ENCODE measurements at places on chromosomes 2 and 18. TPM values are rescaled to one million over a fixed set of nuclear protein-coding genes. Genes with fewer than 3 reads are reported as not detected.

DNA sequence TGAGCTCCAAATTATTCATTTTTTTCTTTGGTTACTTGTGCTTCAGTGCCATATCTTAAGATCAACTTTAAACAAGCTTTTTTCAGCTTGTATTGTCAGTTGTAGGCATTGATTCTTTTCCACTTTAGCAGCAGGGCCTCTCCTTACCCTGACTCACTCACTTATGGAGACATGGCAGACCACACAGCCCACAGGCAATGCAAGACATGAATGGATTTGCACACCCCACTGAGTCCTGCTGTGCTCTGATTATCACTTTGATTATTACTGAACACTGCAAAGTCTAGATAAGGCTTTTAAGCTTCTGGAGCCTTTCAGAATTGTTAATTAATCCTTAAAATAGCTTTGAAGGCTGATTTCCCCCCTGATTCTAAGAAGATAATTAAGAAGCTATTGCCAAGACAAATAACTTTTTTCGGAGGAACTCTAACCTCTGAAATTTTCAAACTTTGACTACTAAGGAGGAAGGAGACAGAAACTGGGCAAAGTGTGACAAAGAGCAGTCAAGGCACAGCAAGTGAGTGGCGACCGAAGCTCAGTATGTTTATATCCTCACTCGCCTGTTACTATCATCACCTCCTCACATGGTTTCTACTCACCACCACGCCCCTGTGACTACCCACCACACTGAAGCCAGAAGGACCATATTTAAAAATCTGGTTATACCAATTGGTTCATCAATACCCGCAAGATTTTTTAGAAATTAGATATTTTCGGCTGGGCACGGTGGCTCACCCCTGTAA is 43.3 kb downstream of the CACNB4 start:
- no peaks in the 10 kb centered on the region for H3K36me3 ChIP-seq
- no peaks in the 10 kb centered on the region for H3K4me1 ChIP-seq
- H3K4me3 ChIP-seq: no peak overlapping the region
- H3K27ac ChIP-seq: no peak overlapping the region

DNA sequence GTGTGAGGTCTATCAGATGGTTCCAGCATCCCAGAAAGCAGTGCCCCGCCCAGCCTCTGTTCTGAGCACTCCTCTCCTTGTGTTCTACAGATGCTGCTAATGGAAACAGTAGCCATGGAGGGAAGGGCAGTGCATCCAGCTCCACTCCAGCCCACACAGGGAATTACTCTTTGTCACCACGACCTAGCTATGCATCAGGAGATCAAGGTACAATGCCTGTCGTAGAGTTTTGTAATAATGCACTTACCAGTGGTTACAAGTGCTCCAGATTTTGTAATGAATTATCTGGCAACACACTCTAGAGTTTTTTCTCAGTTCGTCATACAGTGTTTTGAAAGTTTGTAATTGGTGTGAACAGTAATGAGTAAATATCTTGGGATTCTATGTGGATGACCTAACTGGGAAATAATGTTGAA is 161.1 kb downstream of the ESCO1 start:
- H3K4me1 ChIP-seq: peaks cover 39% of the 10 kb centered on the region
- no peak overlapping the region for H3K27ac ChIP-seq
- H3K36me3 ChIP-seq: no peaks in the 10 kb centered on the region

- H3K4me1 ChIP-seq: peaks cover 13% of the 10 kb centered on the region
- H3K36me3 ChIP-seq: no peaks in the 10 kb centered on the region
- no peaks in the 10 kb centered on the region for H3K27me3 ChIP-seq
These were observed 34.0 kb downstream of the ADAM23 start for GRCh38 chr2:206477296-206477695.

DNA sequence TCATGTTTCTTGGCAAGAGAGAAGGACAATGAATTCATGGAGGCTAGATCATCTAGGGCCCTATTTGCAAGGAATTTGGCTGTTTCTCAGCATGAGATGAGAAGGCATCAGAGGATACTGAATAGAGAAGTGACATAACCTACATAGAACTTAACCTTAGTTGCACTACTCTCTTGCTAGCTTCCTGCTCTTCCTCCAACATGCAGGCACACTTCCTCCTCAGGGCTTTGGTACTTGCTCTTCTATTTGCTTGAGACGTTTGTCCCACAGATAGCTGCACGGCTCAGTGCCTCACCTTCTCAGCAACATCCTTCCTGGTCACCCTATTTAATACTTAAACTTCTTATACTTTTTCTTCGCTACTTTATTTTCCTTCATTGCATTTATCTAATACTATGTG is 20.0 kb upstream of the LANCL1 start:
- no peaks in the 10 kb centered on the region for H3K27me3 ChIP-seq
- no peak overlapping the region for H3K27ac ChIP-seq
- no peak for DNase-seq
- no peaks in the 10 kb centered on the region for H3K36me3 ChIP-seq
- H3K4me3 ChIP-seq: no peak overlapping the region
- no peaks in the 10 kb centered on the region for H3K4me1 ChIP-seq

- H3K36me3 ChIP-seq: no peaks in the 10 kb centered on the region
- H3K27me3 ChIP-seq: no peaks in the 10 kb centered on the region
- no peak overlapping the region for H3K4me3 ChIP-seq
- DNase-seq: no peak
- H3K27ac ChIP-seq: no peak overlapping the region
These were observed 149.7 kb downstream of the EN1 start for GRCh38 chr2:118697781-118698180.

- H3K27ac ChIP-seq: no peak overlapping the region
- no peaks in the 10 kb centered on the region for H3K4me1 ChIP-seq
- H3K36me3 ChIP-seq: no peaks in the 10 kb centered on the region
- H3K4me3 ChIP-seq: no peak overlapping the region
These were observed 760.0 kb upstream of the FSHR start for GRCh38 chr2:49914281-49914680.

- no peaks in the 10 kb centered on the region for H3K4me1 ChIP-seq
- no peaks in the 10 kb centered on the region for H3K36me3 ChIP-seq
- no peaks in the 10 kb centered on the region for H3K27me3 ChIP-seq
- H3K4me3 ChIP-seq: no peak overlapping the region
- H3K27ac ChIP-seq: no peak overlapping the region
These were observed 513.0 kb downstream of the GALR1 start for GRCh38 chr18:77762642-77763041.

GRCh38 chr2:187642498-187642897 is 88.3 kb upstream of the TFPI start:
- H3K4me1 ChIP-seq: no peaks in the 10 kb centered on the region
- H3K36me3 ChIP-seq: no peaks in the 10 kb centered on the region
- no peak overlapping the region for H3K27ac ChIP-seq
- H3K4me3 ChIP-seq: no peak overlapping the region
- no peak for DNase-seq

DNA sequence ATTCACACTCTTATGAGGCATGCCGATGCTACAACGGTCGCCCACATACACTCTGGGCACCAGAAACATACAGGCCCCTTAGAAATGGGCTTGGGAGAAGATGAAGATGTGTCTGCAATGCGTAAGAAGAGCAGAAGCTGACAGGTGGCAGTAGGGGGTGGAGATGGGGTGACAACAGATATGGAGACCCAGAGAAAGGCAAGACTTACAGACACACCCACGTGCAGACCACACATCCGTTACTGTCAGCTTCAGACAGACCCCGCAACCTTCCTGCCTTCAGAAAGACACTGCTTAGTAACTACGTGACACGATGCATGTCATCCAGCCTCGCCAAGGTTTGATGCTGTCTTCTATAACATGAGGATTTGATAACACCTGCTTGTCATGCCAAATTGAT is 89.5 kb downstream of the ZFP36L2 start:
- H3K4me3 ChIP-seq: no peak overlapping the region
- H3K36me3 ChIP-seq: no peaks in the 10 kb centered on the region
- no peaks in the 10 kb centered on the region for H3K27me3 ChIP-seq
- peaks cover 18% of the 10 kb centered on the region for H3K4me1 ChIP-seq
- H3K27ac ChIP-seq: no peak overlapping the region
- no peak for DNase-seq

- H3K27ac ChIP-seq: no peak overlapping the region
- H3K36me3 ChIP-seq: no peaks in the 10 kb centered on the region
- H3K4me1 ChIP-seq: no peaks in the 10 kb centered on the region
- no peak overlapping the region for H3K4me3 ChIP-seq
- DNase-seq: no peak
- no peaks in the 10 kb centered on the region for H3K27me3 ChIP-seq
These were observed 106.3 kb downstream of the SLC4A3 start for GRCh38 chr2:219733746-219734145.

DNA sequence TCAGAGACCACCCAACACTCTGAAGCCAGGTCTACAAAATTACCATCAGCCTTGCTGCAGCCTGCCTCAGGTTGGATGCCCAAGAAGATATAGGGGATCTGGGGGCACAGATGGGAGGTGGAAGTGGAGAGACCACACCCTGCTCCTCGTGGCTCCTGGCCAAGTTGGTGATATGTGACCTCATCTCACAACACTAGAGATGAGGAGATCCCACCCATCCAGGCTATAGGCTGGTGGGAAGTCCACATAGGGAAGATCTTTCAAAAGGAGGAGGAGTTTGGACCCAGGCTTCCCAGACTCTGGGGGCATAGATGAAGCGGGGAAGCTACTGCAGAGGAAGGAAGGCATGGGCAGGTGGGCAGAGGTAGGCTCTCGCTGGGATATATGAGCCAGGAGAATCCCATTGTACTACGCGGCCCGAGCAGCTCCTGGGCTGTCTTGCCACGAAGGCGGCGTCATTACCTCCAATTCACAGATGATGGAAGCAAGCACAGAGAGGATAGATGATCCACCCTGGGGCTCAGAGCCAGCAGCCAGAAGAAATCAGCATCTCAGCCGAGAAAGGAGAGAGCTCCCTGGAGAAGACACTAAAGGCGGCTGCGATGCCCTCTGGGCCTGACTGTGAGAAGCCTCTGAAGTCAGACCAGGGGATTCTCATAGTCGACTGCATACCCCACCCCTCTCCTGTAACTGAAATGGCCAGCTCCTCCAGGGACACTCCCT is 96.0 kb downstream of the RHOB start:
- H3K27ac ChIP-seq: peak overlapping the region; percentile 89
- H3K27me3 ChIP-seq: no peaks in the 10 kb centered on the region
- no peaks in the 10 kb centered on the region for H3K36me3 ChIP-seq

DNA sequence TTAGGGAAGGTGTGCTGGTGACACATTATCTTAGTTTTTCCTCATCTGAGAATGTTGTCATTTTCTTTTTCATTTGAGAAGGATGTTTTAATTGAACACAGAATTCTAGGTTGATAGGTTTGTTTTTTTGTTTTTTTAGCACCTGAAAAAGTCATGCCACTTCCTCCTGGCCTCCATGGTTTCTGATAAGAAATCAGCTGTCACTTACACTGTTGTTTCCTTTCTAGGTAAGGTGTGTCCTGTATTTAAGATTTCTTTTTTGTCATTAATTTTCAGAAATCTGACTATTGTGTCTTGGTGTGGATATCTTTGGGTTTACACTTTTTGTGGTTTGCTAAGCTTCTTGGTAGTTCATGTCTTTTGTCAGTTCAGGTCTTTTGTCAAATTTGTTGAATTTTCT is 99.3 kb downstream of the ROCK1 start:
- no peaks in the 10 kb centered on the region for H3K27me3 ChIP-seq
- no peak overlapping the region for H3K27ac ChIP-seq
- no peak for DNase-seq
- H3K4me3 ChIP-seq: no peak overlapping the region

DNA sequence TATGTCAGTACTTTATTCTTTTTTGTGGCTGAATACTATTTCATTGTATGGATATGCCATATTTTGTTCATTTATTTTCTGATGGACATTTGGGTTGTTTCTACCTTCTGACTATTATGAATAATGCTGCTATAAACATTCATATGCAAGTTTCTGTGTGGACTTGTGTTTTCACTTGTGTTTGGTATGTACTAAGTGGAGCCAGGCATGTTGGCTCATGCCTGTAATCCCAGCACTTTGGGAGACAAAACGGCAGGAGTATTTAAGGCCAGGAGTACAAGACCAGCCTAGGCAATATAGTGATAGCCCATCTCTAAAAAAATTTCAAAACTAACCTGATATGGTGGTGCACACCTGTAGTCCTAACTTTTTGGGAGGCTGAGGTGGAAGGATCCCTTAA is 23.3 kb downstream of the MARCHF7 start:
- no peak for DNase-seq
- peaks cover 20% of the 10 kb centered on the region for H3K4me1 ChIP-seq
- H3K36me3 ChIP-seq: no peaks in the 10 kb centered on the region

- H3K4me3 ChIP-seq: no peak overlapping the region
- H3K4me1 ChIP-seq: no peaks in the 10 kb centered on the region
- no peak for DNase-seq
- H3K36me3 ChIP-seq: no peaks in the 10 kb centered on the region
- no peaks in the 10 kb centered on the region for H3K27me3 ChIP-seq
These were observed 145.3 kb downstream of the PKP4 start for GRCh38 chr2:158602027-158602426.

The CFAP65 gene
- total RNA-seq: not detected

The CHPF gene
- total RNA-seq: 14.2 TPM
